ENCODE measurements at places on chromosomes 16 and 17.

- DNase-seq: peak; percentile 94
Observed at GRCh38 chr17:11997147-11997971, at the start of gene ZNF18. Gene ZNF18, minus strand, starts transcription at chr17:11997475. Its CDS starts 4,646 bp downstream, at chr17:11992829.

GRCh38 chr17:82779541-82779940, 27.7 kb downstream of the TBCD start:
- no peak for DNase-seq

DNA sequence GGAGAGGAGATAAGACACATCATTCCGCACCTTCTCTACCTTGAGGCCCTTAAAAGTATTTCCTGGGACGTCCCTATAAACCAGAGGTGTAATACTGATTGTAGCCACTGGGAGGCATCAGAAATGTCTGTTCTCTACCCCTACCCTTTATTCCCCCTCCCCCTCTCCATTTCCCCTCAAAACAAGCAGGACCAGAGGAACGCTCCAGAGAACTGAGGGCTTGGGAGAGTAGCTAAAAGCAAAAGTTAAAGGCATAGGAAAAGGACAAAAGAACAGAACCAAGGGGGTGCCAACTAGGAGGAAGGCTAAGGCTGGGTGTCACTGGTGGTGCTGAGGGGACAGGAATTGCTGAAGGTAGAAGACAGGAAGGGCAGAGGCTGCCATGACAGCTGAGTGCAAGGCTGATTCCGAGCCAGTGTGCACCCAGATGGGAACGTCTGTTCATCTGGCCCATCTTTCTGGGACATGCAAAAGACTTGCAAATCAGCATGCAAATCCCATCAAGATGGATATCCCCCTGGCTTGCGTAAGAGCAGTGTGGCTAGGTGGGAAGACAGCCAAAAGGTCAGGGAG, 6.7 kb downstream of the CAMTA2 start:
- DNase-seq: peak; percentile 44

DNA sequence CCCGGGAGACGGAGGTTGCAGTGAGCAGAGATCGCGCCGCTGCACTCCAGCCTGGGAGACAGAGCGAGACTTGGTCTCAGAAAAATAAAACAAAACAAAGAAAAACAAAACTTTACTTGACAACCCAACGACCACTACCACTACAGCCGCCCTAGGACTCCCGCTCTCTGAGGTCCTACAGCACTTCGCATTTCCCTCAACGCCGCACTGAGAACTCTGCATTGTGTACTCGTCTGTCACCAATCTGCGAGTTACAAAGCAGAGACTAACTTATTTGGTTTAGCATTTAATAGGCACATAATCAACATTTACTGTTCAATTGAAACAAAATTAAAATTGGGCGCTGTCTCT, 479 bp upstream of the ZNF207 start:
- no peak for DNase-seq

- DNase-seq: no peak
Observed at GRCh38 chr16:6571044-6571443, 761.6 kb upstream of the RBFOX1 start.

- no peak for DNase-seq
Observed at GRCh38 chr16:78434401-78434800, 334.9 kb downstream of the WWOX start.

GRCh38 chr16:56938664-56939513, 6.9 kb downstream of the HERPUD1 start:
- peak; percentile 47 for DNase-seq

DNA sequence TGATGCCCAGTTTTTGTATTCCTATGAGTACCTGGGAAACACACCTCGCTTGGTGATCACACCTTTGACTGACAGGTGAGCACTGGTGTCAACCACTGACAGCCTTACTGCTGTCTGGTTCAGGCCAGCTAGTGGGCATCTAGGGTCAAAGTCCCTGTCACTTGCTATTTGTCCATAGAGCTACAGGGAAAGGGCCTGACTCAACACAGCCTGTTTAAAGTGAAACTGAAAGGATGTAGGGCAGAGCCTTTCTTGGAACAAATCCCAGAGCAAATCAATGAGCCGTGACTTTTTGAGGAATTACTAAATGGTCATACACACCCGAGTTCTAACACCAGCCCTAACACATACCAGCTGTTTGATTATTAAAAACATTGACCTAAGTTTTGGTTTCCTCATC, 106.8 kb downstream of the DNAH9 start:
- no peak for DNase-seq

DNA sequence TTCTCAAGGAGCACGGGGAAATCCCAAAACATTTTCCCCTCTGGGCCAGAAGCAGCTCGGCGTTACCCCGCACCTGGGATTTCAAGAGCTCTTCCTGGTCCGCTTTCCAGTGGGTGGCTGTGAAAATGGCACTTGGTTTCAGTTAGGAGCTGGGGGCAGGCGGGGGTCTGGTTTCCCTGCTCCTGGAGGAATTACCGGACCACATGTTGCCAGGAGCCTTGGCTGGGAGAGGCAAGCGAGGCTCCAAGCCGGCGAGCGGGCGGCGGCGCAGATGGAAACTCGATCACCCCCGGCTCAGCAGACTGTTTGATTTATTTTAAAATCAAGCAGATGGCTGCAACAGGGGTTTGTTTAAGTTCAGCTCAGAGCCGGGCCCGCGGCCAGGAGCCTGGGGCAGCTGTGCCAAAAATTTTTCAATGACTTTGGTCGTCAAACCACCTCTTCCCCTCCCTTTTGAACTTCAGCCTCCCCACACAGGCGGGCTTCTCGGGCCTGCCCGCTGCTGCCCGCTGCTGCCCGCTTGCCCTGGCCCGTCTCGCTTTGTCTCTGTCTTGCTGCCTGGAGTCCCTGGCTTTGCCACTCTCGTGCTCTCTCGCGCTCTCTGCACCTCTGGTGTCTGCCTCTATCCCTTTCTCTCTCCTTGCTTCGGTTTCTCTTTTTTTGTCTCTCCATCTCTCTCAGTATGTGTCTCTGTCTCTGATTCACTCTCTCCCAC, 108.0 kb upstream of the CIBAR2 start:
- no peak for DNase-seq

DNA sequence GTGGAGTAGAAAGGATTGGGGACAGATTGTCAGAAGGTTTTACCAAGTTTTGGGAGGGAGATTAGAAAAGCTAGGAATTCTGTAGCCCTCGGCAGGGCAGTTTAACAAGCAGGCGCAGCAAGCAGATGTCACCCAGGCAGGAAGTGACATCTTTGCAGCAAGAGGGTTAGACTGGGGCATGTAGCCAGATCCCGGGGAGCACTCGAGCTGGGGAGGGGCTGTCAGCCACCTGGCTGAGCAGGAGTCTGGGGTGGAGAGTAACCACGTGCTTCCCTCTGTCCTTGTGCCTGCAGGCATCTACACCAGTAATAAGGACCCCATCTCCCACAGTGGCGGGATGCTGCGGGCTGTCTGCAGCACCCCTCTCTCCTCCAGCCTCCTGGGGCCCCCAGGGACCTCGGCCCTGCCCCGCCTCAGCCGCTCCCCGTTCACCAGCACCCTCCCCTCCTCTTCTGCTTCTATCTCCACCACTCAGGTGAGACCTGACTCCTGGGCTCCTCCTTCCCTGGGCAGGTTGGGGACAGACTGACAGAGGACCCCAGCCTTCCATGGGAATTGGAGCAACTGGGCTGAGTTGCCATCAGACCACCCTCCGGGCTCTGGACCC, 12.2 kb downstream of the MLLT6 start:
- DNase-seq: no peak

DNA sequence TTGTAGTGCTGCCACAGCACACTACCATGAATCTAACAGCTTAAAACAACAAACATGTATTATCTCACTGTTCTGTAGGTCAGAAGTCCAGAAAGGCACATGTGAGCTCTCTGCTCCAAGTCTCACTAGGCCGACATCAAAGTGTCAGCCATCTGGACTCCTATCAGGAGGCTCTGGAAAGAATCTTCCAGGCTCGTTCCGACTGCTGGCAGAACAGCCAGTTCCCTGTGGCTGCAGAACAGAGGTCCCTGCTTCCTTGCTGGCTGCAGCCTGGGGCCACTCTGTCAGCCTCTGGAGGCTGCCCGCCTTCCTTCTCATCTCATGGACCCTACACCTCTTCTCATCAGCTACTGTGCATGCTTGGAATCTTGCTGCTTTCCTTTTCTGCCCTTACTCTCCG, 168.9 kb downstream of the CBLN1 start:
- DNase-seq: no peak

DNA sequence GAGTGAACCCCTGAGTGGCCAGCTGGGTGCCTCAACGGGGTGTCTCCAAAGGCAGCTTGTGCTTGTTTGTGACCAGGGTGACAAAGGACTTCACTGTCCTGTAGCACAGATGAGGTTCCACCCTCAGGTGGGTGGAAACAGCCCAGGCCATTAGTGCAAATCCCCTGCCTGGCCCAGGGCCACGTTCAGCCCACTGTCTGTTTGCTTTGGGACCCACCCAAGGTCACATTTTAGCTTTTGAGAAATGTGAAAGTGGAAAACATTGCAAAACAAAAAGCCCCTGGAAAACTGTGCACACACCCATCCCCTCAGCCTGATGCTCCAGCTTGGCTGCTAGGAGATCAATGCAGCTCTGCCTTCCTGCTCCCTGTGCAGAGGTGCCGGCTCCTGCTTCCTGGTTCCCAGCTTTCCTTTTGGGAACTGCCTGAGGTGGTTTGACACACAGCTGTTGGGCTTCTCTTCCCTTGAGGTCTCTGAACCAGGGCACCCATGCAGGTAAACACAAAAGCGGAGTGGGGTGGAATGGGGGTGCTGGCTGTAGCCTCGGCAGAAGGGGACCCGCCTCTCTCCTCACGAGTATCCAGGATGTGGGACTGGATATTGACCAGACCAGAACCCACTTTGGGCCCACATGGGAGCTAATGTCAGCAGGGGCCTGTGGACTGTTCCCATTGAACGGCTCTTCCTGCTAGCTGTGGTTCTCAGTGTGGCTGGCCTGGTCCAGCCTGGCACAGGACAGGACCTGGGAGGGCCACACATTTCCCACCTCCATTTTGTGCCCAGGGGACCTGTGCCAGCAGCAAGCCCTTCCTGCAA, 7.9 kb upstream of the SPHK1 start:
- DNase-seq: no peak

- no peak for DNase-seq
Observed at GRCh38 chr16:65284626-65285025, 162.8 kb upstream of the CDH11 start.

DNA sequence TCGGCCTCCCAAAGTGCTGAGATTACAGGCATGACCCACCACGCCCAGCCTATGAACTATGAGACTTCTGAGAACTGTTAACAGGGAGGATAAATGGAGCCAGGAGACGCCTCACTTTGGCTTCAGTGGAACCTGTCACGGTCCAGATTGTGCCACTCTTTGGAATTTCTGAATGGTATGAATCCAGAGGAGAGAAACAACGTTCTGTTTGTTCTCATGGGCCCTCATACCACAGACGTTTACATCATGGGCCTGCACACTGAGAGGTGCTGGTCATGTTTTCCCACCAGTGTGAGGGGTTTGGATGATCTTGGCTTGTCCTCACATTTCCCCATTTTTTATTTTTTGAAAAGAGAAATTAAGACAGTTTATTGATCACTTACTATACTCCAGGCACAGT, 90.3 kb downstream of the YPEL2 start:
- no peak for DNase-seq

- no peak for DNase-seq
Observed at GRCh38 chr16:79261481-79261940, 339.0 kb downstream of the MAF start.

DNA sequence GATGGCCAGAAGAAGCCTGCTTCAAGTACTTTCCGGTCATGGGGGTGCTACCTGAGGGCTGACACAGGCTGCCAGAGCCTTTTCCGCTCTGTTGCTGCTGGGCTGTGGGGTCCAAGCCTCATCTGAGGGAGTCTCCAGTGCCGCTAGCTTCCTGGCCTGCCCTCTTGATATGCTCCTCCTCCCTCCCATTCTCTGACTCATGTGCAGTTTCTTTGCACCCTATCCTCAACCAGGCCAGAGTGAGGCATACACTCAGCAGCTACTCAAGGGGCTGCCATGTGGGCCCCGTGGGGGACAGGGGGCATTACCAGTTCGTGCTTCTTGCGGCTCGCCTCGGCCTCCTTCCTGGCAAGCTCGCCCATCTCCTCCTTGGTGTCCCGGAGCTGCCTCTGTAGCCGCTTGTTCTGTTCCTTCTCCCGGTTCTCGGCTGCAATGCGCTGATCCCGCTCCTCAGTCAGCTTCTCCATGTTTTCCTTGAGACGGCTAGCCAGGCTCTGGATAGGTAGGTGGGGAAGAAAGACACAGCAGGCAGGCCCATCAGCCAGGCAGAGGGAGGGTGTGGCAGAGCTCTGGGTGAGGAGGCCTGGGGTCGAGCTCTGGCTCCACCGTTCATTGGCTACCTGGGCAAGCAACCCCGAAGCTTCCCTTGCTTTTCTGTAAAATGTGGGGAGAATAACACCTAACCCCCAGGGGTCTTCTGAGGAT, 43.8 kb downstream of the PIPOX start:
- DNase-seq: no peak

- DNase-seq: no peak
Observed at GRCh38 chr16:5214466-5214865, 116.9 kb upstream of the EEF2KMT start.

- DNase-seq: no peak
Observed at GRCh38 chr17:8420041-8420934, 15.4 kb upstream of the NDEL1 start.

- DNase-seq: no peak
Observed at GRCh38 chr17:40342504-40343218, 21.9 kb downstream of the GJD3 start.

- DNase-seq: no peak
Observed at GRCh38 chr17:78014646-78015045, 56.1 kb downstream of the TNRC6C start.

- DNase-seq: no peak
Observed at GRCh38 chr16:86930001-86930400, 351.7 kb downstream of the FOXL1 start.

- DNase-seq: no peak
Observed at GRCh38 chr16:79901522-79901921, 301.0 kb upstream of the MAF start.

- no peak for DNase-seq
Observed at GRCh38 chr16:49698931-49699840, 156.7 kb downstream of the ZNF423 start.

DNA sequence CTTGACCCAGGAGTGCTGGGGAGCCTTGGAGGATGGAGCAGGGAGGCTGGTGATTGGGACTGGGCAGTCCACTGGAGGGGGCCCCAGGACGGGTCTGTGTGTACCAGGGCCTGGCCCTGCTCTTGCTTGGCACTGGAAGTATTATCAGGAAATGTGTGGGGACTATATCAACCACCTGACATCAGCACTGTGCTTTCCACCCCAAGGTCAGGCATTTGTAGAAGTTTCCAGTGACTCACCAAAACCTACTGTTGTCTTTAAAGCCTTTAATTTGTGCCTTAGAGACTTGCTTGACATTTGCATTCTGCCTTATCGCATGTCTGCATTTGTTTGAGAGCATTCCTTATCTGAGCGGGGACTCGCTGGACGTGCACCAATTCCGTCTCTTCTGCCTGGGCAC, 323.1 kb downstream of the FOXL1 start:
- DNase-seq: no peak

DNA sequence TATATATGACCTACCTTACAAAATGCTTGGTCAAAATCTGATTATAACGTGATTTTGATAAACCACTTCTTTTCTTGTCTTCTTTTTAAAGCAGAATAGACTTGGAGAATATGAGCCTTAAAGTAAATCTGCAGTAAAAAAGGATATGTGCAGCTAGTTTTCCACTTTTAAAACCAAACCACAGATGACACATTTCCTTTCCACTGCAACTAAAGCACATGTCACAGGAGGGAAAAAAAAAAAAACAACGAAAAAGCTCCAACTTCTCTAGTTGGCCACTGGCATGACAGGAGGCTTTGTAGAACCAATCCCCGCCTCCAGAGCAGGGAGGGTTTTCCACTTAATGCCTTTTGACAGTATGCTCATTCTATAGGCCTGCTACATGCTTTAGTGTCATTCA, at the start of gene EVI2A:
TSS of gene EVI2A (minus strand) at position 142 of the 400 bp plus-strand sequence. CDS start 2,609 bp downstream, outside the sequence.
- DNase-seq: peak; percentile 79

- DNase-seq: no peak
Observed at GRCh38 chr16:12688951-12689850, 114.5 kb downstream of the CPPED1 start.

All from activated T-helper 2 cell treated with anti-CD3 and anti-CD28 coated beads, Interferon-gamma antibody, Interleukin-2, Interleukin-4, amounts not matched to agents 10 μg/mL and 5 μg/mL and 100 μg/mL, durations not matched to agents 14 hours and 24 hours and 36 hours (primary cell).